ENCODE measurements at places on chromosomes 5 and 9.

- DNase-seq, result no peak
These were observed 20.5 kb upstream of the SHB start for GRCh38 chr9:38089387-38090165.

DNA sequence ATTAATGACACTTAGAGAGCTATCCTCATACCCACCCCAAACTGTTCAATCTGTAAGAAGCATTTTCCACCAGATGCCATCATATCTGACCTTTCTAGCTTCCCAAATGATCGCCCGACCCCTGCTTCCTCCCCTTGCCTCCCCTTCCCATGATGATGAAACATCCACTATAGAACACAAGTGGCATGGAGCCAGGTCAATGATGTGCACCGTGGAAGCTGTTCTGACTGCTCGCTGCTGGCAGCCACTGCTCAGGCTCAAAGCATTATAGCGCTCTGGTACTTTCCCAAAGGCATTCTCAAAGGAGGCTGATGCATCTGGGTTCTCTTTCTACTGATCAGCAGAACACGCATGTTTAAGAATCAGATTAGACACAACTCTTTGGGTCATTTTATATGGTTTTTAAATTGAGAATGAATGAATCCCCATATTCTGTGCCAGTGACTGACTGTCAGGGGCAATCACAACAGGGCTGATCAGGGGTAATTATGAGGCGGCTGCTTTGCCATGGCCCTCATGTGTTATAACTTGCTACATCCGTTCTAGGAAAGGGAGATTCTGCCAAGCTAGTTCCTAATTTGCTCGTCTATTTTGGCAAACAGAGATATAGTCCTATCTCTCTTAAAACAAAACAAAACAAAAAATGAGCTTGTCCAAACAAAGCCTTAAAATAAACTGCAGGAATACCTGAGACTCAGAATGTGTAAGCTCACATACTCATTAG, 343.7 kb downstream of the ENC1 start:
- DNase-seq, result peak; percentile 33

DNA sequence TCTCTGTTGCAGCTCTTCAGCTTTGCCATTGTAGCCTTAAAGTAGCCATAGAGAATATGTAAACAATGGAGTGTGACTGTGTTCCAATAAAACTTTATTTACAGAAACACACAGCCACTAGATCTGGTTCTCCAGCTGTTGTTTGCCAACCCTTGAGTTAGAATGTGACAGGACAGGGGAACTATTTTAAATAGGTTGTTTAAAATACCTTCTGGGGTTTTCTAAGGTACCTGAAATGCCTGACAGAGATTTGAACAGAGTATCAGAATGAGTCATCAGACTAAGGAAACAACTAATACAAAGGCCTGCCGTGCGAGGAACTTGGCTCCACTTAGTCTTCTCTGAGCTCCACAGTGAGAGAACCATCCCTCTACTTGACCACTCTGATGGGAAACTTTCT, 85.4 kb downstream of the HSD17B4 start:
- no peak for DNase-seq

DNA sequence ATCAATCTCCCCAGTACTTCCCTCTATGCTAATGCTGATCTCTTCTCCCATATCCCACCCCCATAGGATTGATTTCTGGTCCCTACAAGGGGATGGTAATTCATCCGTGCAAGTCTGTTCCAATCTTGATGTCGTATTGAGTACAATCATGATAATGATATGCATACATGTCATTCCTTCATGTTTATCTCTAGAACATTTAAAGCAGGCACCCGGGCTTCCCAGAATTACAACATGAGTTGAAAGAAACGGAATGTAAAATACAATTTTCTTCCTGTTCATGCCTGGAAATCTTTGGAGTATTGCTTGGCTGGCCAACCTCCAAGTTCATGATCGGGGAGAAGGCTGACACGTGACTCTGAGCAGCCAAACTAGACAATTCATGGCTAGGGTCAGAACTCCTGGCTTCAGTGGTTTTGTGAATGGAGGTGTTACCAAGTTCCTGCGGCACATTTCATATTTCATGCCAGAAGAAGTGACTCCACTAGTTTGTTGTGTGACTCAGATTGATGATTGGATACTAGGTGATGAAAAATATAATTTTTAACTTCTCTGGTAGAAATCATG, 66.6 kb downstream of the C9orf152 start:
- DNase-seq, result no peak

- DNase-seq, result no peak
These were observed 196.4 kb downstream of the RFX3 start for GRCh38 chr9:3329361-3329760.

DNA sequence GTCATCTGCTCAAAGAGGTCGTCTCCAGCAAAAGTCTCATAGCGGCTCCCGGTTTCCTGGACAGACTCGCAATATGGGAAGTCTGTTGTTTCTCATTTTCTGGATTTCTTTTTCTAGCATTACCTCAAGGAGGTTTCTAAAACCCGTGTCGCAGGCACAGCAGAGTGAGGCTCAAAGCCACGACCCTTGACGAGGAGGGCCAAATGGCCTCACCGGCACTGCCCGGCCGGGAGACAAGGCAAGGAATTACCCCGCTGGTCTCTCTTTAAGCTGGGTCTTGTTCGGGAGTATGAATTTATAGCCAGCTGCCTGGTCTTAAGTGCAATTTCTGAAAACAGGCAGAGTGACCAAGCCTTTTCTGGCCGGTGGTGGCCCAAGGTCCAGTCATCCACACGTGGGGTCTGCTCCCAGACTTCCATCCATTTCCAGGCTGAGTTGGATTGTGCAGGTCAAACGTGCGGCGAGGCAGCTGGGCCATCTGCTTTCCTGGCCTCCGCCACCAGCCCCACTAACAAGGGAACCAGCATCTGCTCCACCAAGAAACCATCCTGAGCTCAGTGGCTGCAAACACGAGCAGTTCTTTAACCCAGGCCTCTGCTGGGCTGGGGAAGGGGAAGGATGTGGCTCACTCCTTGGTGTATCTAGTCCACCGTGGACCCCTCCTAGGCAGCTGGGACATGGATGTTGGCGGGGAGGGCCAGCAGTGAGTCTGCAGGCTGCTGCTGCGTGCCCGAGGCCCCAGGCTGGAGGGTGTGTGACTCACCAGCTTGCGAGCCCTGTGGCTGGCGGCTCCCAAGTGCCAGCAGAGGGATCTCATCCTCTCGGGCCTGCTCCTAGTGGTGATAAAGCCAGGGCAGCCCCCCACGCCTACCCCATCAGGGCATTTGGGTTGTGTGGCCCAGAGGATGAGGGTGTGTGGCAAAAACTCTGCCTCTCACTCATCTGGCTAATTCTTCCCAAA, 55.6 kb upstream of the COL5A1 start:
- DNase-seq, result no peak

GRCh38 chr9:16085167-16085726, 532.4 kb downstream of the CCDC171 start:
- no peak for DNase-seq

- DNase-seq, result peak; percentile 42
These were observed 7.3 kb downstream of the PRR7 start for GRCh38 chr5:177453852-177454396.

DNA sequence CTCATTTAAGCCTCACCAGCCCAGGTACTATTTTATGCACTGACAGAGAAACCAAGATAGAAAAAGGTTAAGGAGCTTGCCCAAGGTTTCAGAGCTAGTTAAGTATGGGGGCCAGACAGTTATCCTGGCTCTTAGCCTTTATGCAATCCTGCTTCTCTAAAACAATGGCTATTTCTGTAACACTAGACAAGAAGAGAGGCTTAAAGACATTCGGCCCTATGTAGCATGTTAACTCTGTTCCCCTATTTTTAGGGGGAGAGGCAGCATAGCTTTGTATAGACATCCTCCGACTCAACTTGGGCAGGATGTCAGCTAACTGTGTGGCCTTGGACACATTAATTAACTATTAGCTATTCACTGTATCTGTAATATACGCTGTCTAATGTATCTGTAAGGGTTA, 54.6 kb downstream of the LHFPL2 start:
- DNase-seq, result no peak

DNA sequence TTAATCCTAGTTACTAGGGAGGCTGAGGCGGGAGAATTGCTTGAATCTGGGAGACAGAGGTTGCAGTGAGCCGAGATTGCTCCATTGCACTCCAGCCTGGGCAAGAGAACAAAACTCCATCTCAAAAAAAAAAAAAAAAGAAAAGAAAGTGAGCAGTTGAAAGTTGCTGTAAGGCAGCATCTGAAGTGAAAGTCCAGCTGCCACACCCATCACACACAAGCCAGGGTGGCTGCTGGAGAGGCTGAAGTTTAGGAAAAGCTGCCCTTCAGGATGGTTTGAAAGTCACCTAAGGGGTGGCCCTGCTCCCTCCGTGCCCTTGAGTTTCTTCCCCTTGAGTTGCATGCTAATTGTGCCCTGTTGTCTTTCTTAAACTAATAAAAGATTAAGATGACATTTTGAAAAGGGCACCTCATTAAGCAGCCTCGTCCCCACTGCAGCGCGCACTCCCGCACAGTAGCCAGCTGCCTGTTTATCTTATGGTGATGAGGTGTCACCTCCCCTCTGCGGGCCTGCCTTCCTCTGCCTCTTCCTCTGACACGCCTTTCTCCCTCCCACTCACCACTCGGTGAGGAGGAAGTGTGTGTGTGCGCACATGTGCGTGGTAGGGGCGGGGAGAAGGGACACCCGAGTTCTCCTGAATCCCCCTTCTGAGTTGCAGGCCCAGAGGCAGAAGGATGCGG, 104.2 kb upstream of the PANK3 start:
- no peak for DNase-seq

DNA sequence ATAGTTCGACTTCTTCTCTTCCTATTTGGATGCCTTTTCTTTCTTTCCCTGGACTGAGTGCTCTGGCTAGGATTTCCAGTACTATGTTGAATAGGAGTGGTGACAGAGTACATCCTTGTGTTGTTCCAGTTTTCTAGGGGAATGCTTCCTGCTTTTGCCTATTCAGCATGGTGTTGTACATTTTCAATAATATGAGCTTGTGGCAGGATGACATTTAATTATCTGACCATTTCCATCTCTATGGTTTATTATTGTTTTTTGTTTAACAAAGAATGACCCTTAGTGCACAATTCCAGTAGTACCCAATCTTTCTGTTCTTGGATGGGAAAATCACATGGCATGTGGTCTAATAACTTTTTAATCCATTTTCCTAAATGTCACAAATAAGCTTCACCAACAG, 135.6 kb upstream of the SLC12A2 start:
- DNase-seq, result no peak

GRCh38 chr5:69288069-69288468, 44.5 kb downstream of the CCDC125 start:
- no peak for DNase-seq

GRCh38 chr9:12604164-12604821, 88.9 kb upstream of the TYRP1 start:
- no peak for DNase-seq

GRCh38 chr5:55286411-55286933, 21.0 kb downstream of the DHX29 start:
- DNase-seq, result no peak

- no peak for DNase-seq
These were observed 29.5 kb downstream of the LAMC3 start for GRCh38 chr9:131038256-131039128.

GRCh38 chr9:135116881-135117280, 29.4 kb downstream of the OLFM1 start:
- DNase-seq, result no peak

GRCh38 chr9:20297646-20298084, 324.6 kb downstream of the MLLT3 start:
- no peak for DNase-seq

DNA sequence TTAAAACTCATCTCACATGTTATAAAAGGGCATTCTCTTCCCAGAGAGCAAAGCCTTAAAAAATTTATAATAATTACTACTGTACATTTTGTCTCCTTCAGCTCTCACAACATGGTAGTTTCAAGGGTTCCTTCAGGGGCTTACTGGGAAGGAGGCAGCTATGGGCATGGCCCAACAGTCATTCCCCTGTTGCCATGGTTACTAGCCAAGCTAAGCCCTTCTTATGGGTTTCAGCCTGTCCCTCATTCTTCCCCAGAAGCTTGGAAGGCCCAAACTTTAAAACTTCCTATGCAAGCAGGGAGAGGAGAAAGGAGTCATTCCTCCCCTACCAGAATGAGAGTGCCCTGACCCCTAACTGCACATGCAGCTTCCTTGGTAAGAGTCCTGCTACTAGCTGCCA, 82.2 kb upstream of the CNTLN start:
- DNase-seq, result no peak

- DNase-seq, result no peak
These were observed 105.6 kb downstream of the ADAMTSL1 start for GRCh38 chr9:18579536-18579935.

DNA sequence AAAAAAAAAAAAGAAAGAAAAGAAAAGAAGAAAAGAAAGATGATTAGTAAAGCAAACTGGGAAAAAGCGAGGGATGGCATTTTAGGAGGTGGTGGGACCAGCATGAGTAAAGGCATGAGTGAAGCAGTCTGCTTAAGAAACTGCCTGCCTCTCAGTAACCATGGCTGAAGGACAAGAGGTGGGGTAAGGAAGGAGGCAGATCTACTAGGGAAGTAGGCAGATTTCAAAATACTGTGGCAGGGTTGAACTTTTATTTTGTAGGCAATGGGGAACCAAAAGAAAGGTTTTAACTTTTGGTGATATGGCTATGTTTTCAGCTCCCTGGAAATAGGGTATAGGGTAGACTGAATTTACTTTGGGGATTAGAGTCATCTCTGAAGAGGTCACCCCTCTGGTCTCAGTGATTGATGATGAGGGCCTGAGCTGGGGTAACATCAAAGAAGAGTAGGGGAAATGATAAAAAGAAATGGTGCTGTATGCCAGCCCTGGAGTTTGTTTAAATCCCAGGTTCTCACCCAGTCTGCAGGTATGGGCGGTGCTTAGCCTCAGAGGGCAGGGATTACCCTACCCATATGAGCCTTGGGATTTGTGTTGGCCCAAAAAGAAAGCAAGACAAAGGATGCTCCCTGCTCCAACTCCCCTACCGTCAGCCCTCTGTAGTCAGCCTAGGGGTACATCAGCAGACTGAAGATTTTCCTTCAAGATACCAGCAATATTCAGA, 316.2 kb downstream of the CWC27 start:
- no peak for DNase-seq

DNA sequence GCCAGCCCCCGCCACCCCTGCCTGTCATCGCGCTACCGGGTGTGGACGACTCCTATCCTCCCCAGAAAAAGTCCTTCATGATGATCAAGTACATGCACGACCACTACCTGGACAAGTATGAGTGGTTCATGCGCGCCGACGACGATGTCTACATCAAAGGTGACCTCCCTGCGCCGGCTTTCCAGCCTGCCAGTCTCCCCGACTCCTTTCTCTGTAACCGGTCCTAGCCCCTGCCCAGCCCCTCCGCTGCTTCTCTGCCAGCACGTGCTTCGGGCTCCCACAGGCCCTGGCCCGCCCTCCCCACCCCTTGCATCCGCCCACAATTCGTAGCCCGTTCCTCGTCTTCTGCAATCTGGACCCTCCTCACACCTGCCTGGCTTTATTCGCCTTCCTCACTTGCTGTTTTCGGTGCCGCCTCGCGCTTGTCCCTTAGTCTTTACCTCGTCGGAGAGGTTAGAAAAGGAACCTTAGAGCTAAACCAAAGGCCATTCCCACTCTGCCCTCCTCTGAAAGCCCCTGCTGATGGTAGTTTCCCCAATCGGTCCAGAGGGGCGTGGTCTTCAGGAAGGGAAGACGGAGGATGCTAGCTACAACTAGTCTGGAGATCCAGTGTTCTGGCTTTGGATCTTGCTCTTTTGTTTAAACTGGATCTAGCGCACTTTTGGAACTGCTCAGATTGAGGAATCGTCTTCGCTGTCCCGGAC, 1.4 kb downstream of the CHSY3 start:
- DNase-seq, result peak; percentile 3

GRCh38 chr5:39437467-39437866, 12.7 kb upstream of the DAB2 start:
- DNase-seq, result no peak

All from skin of body (tissue), 3 donors.